Stimulated activated CD4-positive, alpha-beta T cell treated with anti-CD3 and anti-CD28 coated beads, Interleukin-2, amount 100 ng/mL, for 24 hours (primary cell): ENCODE measurements at places on chromosomes 1 and 21.
A peak's percentile ranks its signal among the peaks of the same experiment; 100 is the strongest.

- DNase-seq: no peak
These were observed 400.0 kb upstream of the PKN2 start for GRCh38 chr1:88284066-88284465.

DNA sequence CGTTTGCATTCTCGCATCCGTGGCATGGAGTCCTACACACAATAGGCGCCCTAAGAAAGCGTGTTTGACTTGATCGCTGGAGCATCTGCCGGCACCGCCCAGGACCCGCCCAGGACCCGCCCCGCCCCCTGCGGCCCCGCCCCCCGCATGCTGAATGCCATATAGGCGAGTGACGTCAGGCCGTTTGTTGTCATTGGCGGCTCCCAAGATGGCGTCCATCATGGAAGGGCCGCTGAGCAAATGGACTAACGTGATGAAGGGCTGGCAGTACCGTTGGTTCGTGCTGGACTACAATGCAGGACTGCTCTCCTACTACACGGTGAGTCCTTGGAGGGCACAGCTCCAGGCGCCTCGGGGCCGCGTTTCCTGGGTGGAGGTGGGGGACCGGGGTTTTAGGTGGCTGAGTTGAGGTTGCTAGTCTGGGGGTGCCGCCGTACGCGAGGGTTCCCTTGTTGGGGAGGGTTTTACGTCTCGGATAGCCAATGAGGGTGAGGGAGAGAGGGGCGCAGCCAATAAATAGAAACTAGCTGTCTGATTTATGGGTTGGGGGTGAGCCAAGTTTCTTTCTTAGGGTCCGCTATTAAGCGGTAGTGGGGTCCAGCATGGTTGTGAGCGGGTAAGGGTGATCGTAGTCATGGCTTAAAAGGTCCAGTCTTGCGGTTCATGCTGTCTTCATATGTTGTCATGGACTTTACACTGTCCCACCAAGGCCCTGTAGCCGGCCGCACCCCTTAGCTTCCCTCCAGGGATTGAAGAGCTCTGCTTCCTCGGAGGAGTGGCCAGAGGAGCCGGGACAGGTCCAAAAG is at the start of gene OSBPL9:
TSS of gene OSBPL9 (plus strand) at position 190 of the 806 bp plus-strand sequence. CDS start at position 209, 19 bp downstream.
- DNase-seq: peak; percentile 83

GRCh38 chr1:61403679-61404596 is 321.0 kb downstream of the TM2D1 start:
- no peak for DNase-seq

- no peak for DNase-seq
These were observed 24.8 kb downstream of the PGM1 start for GRCh38 chr1:63618011-63618410.

DNA sequence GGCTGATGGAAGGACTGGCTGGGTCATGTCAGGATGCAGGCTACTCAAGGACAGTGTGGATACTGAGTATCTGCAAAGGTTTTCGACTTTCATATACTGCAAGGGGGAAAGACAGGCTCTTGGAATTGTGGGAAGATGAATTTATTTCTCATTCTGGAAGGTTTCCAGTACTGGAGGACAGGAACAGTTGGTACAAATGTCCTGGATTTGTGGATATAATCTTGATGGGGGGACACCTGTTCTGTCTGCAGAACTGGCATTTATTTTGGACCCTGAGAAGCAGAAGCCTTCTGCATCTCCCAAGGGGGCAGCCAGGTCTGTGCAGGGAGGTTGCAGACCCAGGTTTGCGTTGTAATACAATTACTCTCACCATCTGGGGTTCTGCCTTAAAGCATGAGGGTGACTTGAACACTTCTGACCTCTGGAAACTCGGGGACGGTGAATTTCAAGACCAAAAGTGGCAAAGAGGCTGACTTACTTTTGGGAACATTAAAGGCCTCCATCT is 65.8 kb downstream of the NOS1AP start:
- no peak for DNase-seq

GRCh38 chr1:62269439-62269838 is 49.8 kb downstream of the KANK4 start:
- no peak for DNase-seq

GRCh38 chr1:192747301-192747700 is 61.5 kb upstream of the RGS2 start:
- DNase-seq: no peak

GRCh38 chr21:34996304-34997101 is 52.6 kb downstream of the RUNX1 start:
- DNase-seq: no peak

GRCh38 chr21:32979598-32980268 is 46.0 kb upstream of the OLIG2 start:
- no peak for DNase-seq
